Activated CD8-positive, alpha-beta memory T cell treated with anti-CD3 and anti-CD28 coated beads for 1 hour (primary cell): ENCODE measurements at places on chromosomes 4 and X.

DNA sequence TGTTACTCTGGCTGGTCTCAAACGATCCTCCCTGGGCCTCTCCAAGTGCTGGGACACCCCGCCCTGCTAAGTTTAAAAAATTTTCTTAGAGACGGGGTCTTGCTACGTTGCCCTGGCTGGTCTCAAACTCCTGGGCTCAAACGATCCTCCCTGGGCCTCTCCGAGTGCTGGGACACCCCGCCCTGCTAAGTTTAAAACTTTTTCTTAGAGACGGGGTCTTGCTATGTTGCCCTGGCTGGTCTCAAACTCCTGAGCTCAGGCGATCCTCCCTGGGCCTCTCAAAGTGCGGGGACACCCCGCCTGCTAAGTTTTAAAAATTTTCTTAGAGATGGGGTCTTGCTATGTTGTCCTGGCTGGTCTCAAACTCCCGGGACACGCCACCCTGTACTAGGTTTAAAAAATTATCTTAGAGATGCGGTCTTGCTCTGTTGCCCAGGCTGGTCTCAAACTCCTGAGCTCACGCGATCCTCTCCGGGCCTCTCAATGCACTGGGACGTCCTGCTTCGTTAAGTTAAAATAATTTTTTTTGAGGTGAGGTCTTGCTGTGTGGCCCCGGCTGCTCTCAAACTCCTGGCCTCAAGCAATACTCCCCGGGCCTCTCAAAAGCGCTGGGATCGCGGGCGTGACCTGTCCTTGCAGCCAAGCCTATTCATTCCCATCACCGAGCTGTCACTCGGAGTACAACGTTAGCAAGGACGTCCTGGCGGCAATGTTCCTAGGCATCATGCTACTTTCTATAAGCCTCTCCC is 1.1 kb downstream of the SLC25A6 start:
- DNase-seq = no peak

DNA sequence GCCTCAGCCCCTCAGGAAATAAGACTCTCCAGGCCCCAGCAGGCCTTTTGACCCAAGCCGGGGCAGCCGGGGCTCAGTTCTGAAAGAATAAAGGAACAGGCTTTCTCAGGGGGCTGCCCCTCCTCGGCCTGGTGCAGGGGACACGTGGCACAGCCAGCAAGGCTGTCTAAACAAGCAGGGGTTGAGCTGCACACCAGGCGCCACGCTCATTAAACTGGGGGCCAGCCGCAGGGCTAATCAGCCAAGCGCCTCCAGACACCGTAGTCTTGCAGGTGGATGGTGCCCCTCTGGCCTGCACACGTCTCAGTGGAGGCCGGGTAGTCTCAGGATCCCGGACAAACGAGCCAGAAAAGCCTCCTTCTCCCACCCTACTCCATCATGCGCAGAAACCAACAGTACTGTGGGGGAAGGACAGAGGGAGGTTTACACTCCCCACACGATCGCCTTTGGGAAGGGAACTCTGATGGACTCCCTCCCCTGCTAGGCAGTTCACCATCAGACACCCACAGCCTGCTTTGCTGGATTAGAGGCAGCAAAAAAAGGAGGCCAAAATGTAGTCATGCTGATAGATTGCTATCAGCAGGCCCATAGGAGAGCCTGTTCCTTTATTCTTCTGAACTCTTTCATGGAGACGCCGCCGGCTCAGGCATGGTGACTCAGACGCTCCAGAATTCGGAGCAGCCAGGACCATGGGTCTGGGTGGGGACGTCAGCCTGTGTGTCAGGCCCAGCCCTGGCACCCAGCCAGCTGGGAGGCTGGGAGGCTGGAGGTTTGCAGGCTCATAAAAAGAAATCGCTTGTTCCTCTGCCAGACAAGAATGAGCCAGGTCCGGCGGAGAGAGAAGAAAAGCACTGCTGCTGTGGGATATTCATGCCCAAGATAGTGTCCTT is 342.4 kb downstream of the BCOR start:
- DNase-seq = no peak

DNA sequence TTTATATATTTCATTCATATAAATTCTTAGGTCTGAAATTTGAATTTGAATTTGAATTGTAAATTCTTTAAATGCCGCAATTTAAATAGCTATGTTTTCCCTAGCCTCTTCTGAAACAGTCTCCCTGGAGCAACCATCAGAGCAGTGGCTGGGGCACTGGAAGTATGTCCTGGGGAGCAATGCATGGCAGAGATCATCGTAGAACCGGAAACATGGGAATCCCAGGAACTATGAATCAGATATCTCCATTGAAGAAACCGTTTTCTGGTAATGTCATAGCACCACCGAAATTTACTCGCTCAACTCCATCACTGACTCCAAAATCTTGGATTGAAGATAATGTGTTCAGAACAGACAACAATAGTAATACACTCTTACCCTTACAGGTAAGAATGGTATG is 4.9 kb downstream of the CPEB2 start:
- DNase-seq = no peak

- no peak for DNase-seq
Observed at GRCh38 chr4:84089652-84090437, 409.2 kb downstream of the NKX6-1 start.

DNA sequence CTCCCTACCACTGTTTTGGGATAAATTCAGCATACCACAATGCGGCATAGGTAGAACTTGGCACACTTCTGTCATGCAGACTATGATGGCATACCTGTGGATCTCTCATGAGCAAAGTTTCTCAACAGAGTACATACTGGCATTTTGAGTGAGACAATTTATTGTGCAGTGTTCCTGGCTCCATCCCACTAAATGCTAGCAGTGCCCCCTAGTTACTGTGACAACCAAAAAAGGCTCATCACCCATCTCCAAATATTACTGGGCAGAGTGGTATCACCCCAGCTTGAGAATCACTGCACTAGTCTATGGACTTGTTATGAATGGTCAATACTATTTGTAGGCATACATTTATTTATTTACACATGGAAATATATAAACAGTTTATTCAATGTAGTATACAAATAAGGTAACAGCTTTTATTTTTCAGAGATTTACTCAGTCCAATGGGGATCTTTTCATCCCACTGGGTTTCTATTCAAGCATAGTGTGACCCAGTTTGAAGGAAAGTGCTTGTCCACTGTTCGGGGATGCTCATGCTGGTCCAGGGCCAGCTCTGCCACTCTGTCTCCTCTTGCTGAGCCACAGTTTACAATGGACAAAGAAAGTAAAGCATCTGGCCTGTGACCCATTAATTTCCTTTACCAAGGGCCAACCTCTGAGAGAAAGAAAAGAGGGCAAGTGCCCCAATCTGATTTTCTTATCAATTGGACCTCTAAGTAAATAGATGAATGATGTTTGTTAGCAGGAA is 81.0 kb upstream of the IL2 start:
- DNase-seq = no peak

- DNase-seq = no peak
Observed at GRCh38 chr4:80172203-80172602, 25.1 kb upstream of the PRDM8 start.

GRCh38 chr4:116018831-116019230 is 905.4 kb upstream of the NDST4 start:
- DNase-seq = no peak

GRCh38 chr4:140818433-140818832 is 62.2 kb upstream of the TBC1D9 start:
- DNase-seq = no peak

DNA sequence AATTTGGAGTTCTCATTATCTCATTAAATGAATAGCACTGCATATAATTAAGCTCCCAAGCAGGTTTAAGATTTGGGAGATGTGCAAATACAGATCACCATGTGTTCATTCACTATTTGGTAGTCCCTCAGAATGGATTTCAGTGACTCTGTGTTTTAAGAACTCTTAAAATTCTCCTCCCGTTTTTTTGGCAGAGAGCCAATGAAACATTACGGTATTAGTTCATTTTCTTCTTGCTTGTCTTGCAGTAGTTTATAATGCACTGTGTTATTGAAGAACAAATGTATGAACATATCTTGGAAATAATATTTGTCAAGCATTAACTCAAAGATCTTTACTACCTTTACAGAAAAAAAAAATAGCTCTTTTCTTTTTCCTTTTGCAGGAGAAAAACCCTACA is 32.7 kb downstream of the KLF3 start:
- no peak for DNase-seq

- DNase-seq = no peak
Observed at GRCh38 chrX:17566740-17567139, 170.6 kb upstream of the SCML1 start.

- DNase-seq = no peak
Observed at GRCh38 chr4:17787315-17787714, 5.9 kb upstream of the FAM184B start.

- no peak for DNase-seq
Observed at GRCh38 chr4:67122029-67122428, 423.3 kb downstream of the CENPC start.

- DNase-seq = no peak
Observed at GRCh38 chr4:53908661-53909078, 155.7 kb downstream of the CHIC2 start.

DNA sequence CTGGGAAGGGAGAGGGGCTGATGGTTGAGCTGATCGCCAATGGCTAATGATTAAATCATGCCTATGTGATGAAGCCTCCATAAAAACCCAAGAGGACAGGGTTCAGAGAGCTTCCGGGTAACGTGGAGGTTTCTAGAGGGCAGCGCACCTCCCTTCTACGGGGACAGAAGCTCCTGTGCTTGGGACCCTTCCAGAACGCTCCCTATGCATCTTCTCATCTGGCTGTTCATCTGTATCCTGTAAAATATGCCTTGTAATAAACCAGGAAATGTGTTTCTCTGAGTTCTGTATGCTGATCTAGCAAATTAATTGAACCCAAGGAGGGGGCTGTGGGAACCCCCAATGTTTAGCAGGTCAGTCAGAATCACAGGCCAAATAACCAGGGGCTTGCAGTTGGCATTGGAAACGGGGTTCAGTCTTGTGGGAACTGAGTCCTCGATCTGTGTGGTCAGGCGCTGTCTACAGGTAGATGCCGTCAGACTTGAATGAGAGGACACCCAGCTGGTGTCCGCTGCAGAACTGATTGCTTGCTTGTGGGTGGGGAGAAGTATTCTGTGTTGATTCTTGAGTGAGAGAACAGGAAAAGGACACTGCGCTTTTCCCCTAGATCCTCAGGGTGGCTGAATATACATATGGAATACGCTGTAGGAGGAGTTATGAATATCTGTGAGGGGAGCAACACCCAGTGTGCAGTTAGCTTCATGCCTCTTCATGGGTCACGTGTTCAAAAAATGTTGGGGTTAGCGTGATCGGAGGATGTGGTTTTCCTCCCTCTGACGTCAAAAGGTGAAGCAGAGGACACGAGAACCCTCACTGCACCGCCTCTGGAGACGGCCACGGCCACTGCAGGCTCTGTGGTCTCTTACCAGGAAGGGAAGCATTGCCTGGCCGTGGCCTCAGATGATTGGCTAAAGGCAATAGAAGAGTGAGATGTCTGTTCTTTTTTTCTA is 29.2 kb downstream of the HTT-AS start:
- peak; percentile 35 for DNase-seq

GRCh38 chr4:173538148-173538908 is 8.3 kb upstream of the HAND2 start:
- DNase-seq = no peak

DNA sequence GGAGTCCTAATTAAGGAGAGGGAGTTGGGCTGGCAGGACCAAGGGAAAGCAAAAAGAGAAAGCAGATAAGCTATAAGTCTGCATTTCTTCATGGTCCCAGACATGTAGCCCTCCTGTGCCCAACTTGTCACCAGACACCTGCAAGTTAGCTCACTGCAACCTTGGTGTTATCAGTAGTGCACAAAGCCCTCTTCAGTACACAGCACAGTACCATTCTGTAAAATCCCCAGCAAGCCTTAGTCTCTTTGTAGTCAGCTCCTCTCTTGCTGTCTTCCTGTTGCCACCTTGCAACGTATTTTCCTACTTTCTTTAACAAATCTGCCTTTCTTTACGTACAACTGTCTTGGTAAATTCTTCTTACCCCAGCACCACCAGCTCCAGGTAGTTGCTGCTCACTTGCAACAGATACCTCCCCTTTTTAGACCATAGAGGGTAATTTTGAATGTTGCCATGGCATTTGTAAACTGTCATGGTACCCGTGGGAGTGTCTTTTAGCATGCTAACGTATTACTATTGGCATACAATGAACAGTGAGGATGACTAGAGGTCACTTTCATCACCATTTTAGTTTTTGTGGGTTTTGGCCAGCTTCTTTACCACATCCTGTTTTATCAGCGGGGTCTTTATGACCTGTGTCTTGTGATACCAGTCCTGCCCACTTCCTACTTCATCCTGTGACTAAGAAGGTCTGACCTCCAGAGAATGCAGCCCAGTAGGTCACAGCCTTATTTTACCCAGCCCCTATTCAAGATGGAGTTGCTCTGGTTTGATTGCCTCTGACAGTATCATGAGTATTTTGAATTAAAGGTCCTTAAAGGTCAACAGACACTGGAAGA is 28.3 kb upstream of the AP1S2 start:
- DNase-seq = no peak

GRCh38 chr4:85420831-85421230 is 54.1 kb upstream of the ARHGAP24 start:
- no peak for DNase-seq

DNA sequence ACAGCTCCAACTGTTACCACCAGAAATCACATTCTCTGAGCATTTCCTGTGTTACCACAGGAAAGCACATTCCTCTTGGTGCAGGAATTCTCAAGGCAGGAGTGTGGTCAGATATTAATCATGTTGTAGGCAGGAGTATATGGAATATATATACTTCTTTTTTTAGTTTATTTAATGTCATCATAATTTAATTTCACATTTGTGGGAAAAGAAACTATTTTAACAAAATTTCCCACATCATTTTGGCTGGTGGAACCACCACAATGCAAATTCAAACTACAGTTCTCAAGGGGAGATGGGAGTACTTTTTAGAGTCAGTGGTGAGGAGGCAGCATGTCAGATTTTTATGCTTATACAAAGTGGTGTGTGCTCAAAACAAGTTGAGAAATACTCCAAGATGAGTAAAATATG is 139.0 kb downstream of the ATP10D start:
- no peak for DNase-seq

DNA sequence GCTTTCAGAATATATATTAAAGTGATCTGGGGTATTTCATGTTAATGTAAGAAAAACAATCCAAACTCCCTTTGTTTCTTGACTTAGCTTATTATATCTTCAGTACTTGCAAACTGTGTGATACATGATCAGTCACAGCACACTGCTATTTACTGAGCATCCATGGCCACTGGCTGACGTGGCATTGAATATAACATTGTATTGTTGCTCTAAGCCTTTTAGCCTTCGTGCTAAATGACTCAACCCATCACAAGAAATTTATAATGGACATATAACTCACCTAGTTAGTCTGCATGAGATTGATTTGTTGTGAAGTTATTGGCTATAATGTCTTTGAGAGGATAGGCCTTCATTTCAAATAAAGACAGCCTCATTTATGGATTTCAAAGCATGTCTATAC is 642.6 kb downstream of the IL1RAPL1 start:
- DNase-seq = no peak
